ENCODE measurements at places on chromosomes 3 and 15.

GRCh38 chr3:46059432-46059831 is 32.1 kb upstream of the XCR1 start:
- DNase-seq, result no peak

GRCh38 chr15:29130951-29131839 is 138.4 kb downstream of the NSMCE3 start:
- DNase-seq, result no peak

- no peak for DNase-seq
Observed at GRCh38 chr15:87944691-87945090, 311.8 kb downstream of the NTRK3 start.

DNA sequence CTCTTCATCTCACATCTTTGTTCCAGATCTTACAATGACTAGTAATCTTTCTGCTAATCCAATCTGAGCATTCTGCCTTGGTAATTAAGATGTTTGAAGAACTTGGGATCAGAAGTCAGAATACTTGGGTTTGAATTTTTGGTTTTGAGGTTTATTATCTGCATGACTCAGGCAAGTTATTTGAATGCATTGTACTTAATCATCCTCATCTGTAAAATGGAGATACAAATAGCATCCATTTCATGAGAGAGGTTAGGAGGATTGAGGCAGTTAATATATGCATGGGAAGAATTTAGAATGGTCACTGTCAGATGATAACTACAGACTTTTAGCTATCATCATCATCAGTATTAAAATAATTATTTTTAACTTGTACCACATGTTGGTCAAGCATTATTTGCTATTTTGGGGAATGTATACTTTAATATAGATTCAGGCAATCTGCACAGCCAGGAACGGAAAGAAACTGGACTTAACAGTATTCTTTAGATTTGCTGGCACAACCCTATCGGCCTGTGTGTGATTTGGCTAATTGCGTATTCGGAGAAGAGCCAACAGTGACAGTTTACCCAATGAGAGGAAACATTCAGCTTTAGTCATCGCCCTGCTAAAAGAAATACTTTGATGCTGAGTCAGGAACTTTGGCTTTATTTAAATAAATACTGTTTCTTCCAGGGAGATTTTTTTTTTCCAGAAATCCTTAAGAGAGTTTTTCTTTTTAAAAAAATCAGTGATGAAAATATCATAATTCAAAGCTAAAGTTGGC is 600.0 kb downstream of the ROBO1 start:
- DNase-seq, result no peak

- no peak for DNase-seq
Observed at GRCh38 chr3:14411988-14412387, 9.6 kb downstream of the SLC6A6 start.

DNA sequence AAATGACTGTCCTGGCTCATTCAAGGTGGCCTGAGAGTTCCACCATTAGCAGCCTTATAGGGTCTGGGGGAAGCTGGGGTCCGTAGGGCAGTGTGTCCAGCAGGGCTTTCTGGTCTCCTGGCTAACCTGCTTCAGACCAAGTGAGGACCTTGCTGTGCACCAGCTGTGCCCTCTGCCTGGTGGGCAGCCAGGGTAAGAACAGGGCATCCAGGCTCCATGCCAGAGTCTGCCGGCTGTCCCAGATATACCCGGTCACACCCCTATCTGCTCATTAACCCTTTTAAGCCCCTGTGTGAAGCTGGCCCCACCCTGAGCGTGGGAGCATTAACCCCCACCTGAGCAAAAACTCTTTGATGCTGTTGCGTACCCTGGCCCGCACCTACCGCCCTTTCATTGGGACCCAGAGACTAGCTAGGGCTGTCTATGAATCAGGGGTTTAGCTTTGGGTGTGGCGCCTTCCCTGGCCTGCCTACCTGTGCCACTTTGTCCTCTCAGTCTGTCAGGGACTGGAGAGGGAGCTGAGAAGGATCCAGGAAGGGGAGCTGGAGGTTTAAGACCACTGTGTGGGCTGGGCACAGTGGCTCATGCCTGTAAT is 17.6 kb downstream of the SEMA3F start:
- DNase-seq, result no peak

DNA sequence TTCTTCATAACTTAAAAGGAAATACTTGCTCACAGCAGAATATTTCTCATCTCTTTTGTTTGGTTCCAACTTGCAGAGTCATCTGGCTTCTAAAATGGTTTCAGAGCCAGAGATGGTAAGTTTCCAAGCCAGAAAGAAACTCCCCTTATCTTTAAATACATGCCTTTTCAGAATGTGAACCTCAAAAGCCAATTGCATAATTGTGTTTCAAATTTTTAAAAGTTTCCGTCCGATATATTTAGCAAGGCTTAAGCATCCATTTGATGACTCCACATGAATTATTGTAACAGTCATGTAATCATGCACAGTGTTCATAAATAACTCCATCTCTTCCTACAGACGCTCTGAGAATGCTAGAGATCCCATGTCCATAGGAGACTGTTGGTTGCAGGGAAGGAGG is 40.6 kb upstream of the C3orf80 start:
- DNase-seq, result no peak

- DNase-seq, result no peak
Observed at GRCh38 chr3:170344971-170345370, 12.5 kb upstream of the SKIL start.

DNA sequence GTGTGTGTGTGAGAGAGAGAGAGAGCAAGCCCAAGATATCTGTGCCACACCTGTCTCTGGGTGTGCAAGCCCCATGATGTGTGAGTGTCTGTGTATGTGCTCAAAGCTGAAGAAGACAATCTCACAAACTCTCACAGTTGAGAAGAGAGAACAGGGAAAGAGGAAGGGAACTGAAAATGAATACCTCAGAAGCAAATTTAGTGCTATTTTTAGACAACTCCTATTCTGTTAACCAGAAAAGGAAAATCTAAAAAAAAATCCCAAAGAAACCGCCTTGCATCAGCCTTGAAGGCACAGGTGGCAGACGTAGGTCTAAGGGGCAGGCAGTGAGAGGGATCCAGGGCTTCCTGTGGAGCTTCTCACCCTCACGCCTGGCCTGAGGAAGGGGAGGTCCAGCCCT is 47.8 kb downstream of the ATP2B2 start:
- no peak for DNase-seq

GRCh38 chr3:62873761-62874710 is 1.2 kb downstream of the CADPS start:
- DNase-seq, result no peak

DNA sequence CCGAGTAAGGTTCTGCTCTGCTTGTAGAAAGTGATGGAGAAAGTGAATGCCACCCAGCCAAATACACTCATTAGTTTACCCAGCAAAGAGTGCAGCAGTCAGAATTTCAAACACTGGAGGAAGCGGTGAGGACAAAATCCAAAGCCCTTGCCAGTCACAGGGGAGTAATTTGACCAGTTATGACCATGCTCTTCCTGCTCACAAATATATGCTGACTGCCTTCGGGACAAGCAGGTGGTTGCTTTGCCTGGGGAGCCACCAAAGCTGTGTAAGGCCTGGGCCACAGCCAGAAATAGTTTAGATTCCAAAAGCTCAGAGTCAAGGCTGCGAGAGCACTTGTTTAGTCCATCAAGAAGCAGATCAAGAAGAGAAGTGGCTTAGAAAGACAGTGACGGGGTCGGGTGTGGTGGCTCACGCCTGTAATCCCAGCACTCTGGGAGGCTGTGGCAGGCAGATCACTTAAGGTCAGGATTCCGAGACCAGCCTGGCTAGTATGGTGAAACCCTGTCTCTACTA is 51.0 kb upstream of the ATP13A3 start:
- no peak for DNase-seq

- DNase-seq, result no peak
Observed at GRCh38 chr3:42988566-42988965, 9.5 kb downstream of the GASK1A start.

GRCh38 chr3:195191580-195191979 is 79.4 kb downstream of the XXYLT1 start:
- no peak for DNase-seq

DNA sequence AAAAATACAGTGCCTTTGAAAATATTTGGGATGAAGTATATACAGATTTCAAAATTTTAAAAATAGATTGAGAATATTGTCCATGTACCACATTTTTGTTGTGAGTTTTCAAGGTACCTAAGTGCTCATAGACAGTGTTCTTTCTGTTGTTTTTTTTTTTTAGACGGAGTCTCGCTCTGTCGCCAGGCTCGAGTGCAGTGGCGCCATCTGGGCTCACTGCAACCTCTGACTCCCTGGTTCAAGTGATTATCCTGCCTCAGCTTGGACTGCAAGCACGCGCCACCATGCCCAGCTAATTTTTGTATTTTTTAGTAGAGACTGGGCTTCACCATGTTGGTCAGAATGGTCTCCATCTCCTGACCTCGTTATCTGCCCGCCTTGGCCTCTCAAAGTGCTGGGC is 223.9 kb downstream of the MCTP2 start:
- DNase-seq, result no peak

DNA sequence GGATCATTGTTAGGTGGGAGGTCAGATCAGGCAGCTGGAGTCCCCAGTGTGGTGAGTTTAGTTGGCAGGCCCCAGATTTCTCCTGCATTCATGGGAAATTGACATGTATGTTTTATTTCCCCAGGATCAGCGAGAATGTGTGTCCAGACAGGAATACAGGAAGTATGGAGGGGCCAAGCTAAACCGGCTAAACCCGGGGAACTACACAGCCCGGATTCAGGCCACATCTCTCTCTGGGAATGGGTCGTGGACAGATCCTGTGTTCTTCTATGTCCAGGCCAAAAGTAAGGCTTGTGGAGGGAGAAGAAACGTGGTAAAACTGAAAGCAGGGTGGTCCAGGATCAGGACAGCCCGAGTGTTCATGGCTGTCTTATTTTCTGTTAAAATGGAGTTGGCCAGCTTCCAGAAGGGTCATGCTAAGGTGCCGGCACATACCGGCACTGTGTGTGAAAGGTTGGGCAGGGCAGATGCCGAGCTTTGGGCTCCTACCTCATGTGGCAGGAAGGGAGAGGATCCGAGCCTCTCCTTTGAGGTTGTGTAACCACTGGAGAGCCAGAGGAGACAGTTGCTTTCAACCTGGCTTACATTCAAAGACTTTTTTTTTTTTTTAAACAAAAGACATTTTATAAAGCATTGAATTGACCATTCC is 83.1 kb downstream of the PGPEP1L start:
- DNase-seq, result no peak

- DNase-seq, result peak; percentile 66
Observed at GRCh38 chr3:50238549-50239026, 2.6 kb downstream of the GNAI2 start.

GRCh38 chr3:144660186-144660585 is 688.6 kb downstream of the DIPK2A start:
- no peak for DNase-seq

- DNase-seq, result no peak
Observed at GRCh38 chr3:29080967-29081366, 199.9 kb upstream of the RBMS3 start.

DNA sequence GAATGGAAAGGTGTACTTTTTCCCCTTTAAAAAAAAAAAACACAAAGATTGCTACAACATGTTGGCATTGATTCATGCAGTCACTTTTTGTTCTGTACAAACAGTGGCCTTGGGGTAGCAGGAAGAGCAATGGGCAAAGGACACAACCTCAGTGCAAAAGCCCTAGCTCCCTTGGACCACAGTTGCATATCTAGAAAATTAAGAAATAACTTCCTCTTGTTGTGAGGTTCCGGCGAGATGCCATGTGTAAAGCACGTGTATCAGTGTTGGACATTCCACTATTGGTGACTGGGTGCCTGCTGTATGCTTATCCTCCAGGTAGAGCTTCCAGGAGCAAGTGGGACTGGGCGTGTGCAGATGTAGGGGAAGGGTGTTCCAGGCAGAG is 164.5 kb downstream of the THSD4 start:
- DNase-seq, result no peak

- no peak for DNase-seq
Observed at GRCh38 chr3:24185738-24186384, 240.8 kb downstream of the NR1D2 start.

DNA sequence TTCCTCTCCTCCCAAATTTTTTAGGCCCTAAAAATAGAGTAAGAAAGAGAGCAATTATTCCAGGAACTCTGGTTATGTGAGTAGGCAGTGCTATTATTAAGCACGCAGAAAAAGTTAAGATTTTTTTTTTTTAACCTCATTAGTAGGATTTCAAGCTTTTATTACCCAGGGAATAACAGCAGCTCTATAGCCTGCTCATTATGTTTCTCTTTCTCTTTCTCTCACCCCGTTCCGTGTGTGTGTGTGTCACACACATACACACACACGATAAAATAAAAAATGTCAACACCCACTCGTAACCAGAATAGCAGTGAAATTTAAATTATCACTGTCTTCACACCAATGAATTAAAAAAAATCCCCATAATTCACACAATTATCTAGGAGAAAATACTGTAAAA is 30.3 kb downstream of the GADL1 start:
- no peak for DNase-seq

DNA sequence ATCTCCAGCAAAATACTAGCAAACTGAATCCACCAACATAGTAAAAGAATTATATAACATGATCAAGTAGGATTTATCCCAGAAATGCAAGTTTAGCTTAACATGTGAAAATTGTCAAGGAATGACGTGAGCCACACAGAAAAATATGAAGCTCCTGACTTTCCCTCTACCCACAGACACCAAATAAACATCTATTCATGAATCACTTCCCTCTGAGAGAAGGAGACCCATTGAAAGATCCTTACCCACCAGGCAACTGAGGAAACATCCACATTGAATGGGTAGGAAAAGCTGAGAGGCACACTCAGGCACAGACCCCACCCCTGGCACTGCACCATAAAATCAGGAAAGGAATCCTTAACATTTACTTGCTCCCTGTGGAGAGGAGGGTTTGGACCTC is 102.2 kb upstream of the MANF start:
- no peak for DNase-seq

- DNase-seq, result peak; percentile 18
Observed at GRCh38 chr3:30440880-30441279, 165.5 kb upstream of the TGFBR2 start.

DNA sequence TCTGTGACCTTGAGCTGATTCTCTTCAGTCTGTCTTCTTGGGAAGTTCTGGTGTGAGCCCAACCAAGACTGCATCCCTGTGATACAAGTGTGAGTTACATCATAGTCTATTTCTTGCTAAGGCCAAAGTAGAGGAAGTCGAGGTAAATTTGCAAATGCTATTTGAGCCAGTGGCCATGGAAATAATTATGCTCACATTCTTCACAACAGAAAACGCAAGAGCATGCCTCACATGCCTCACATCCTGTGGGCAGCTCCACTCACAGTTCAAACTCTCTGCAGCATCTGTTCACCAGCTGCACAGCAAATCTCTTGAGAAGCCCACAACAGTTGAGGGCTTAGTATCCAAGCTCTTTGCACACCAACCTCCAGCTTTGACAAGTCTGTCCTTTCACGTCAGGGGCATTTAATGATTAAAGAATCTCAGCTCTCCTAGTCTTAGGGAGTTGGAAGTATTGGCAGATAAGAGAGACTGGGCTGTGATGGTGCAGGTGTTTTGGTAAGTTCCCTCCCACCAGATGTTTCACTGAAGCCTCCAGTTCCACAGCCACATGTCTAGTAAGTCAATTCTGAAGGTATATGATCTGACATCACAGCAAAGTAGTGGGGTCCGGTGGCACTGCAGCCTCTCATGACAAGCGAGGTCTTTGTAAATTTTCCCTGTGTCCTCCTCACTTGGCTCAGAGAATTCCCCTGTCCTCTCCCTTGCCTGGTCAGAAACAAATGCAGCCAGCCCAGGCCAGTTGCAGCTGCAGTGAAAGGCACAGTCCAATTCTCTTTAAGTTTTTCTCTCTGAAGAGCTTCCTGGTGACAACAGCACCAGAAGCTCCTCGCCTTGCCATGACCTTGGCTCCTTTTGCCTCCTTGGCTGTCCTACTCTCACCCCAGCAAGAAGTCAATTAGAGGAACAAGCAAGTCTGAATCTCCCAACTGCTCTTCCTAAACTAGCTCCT is 166.1 kb downstream of the SSR3 start:
- no peak for DNase-seq
